ENCODE measurements at places on chromosomes 13 and 19.

- no peak for DNase-seq
Observed at GRCh38 chr13:97499181-97499580, 65.2 kb downstream of the RAP2A start.

- DNase-seq, result no peak
Observed at GRCh38 chr19:50808856-50809255, 14.7 kb downstream of the KLK1 start.

DNA sequence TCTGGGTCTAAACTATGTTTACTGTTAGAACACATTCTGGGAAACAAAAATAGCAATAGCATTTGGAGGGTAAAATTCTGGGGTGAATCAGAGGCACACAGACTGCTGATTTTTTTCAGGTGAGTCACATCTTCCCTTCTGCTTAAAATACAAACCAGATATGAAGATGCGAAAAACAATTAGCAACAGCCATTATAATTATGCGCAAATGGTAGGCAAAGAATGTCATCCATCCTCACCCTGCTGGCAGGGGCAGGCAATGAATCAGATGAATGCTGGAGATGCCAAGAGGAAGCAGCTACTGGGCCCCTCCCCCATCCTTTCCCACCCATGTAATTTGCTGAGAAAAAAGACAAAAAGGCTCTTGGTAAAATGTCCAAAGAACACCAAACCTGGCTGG, 282.9 kb downstream of the KLF5 start:
- DNase-seq, result no peak

GRCh38 chr19:50725218-50725910, 2.2 kb downstream of the CLEC11A start:
- DNase-seq, result no peak

DNA sequence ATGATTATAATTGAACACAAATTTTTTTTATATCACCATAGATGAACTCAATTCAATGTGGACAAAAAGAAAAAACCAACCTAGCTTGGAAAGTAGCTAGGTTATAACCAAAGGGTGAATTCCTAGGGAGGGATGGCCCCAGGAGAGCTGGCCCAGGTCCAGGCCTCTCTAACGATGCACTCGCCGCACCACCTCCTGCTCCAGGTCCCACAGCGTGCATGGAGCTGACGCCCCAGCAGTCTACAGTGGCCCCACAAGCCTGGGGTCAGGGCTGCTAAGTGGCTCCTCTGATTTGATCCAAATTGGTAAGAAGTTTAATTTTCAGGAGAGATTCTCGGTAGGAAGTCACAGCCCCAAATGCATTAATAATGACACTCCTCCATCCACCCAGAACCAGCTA, 48.8 kb downstream of the TSHZ3 start:
- no peak for DNase-seq

Measured in amniotic stem cell (primary cell).